ENCODE measurements at places on chromosomes 7 and 10.

DNA sequence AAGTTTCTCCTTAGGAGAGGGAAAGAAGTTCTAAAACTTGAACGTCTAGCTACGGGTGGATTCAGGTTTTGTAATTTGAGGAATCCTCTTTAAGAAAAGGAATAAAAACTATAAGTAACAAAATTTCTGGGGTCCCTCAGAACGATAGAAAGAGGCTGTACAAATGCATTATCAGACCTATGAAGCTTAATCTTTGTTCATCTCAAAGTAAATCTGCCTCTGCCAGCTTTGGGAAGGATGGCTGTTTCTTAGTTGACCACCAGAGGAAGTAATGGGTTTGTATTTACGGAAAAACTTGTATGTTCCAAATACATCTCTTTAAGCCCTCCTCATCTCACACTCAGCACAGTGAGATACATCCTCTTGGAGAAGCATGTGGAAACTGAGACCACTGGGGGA is 864 bp downstream of the PSTK start:
- peak; percentile 16 for DNase-seq

DNA sequence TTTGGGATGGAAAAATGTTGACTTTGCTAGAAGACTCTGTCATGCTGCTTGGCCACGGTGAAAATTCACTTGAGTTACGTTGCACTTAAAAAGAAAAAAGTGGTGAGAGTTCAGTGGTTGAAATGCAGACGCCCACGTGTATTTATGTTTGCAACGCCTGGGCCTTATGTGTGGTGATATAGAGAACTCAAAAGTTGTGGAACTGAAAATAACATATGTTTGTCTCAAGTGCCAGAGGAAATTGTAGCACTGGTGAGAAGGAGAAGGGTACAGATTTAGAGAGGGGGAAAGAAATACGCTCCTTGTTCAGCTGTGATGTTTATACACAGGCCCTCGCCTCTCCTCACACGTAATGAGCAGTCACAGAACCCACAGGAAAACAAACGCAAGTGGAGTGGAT is 73.6 kb downstream of the EMX2 start:
- DNase-seq, result no peak

GRCh38 chr10:102752934-102753664 is 9.4 kb downstream of the WBP1L start:
- DNase-seq, result peak; percentile 75

DNA sequence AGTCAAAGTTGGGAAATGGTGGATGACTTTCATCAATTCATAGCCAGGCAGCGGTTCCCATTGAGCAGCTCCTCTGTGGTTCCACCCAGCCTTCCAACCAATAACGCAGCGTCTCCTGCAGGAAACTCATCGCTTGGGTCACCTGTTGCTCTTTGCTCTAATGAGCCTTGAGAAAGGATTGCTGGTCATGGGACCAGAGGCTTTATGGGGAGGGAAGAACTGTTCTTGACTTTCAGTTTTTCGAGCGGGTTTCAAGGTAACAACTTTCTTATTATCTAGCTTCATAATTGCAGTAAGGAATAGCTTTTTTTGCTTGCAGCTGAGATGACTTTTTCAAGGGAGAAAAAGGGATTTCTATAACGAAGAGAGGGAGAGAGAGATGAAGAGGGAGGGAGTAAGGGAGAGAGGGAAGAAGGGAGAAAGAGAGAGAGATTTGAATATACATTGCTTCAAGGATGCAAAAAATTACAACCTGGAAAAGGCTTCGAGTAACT is 405 bp upstream of the ENTPD1 start:
- DNase-seq, result peak; percentile 10

GRCh38 chr10:111873621-111874135 is 309.9 kb downstream of the GPAM start:
- DNase-seq, result no peak

All from ELF-1 (cell line).